ENCODE measurements at places on chromosomes 7 and 10.

- DNase-seq: no peak
Measured at GRCh38 chr7:92058040-92058439, 76.2 kb downstream of the CYP51A1 start.

GRCh38 chr10:116765648-116766081, 23.3 kb upstream of the HSPA12A start:
- DNase-seq: peak; percentile 41

DNA sequence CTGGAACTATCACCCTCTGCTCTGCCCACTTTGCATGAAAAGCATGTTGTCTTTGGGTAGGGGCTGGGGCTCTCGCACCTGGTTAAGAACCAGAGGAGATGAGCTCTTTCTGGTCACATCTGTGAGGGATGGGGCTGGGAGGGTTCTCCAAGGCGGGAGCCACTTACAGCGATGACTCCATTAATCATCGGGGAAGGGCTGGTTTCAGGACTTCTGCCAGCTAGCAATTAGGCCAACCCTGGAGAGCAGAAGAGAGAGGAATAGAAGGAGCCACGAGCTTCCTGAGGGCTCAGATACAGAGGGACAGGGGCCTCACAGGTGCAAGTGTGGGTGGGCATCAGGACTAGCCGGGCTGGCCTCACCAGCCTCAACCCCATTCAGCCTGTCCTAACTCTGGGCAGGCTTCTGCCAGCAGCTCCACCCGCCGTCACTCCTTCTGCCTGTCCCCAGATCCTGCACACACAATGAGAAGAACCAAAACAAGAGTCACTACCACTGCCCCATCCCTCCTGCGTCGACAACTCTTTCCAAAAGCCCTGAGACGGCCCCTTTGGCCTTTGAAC, 8.4 kb downstream of the AQP1 start:
- no peak for DNase-seq

GRCh38 chr7:139321071-139321745, 19.9 kb upstream of the FMC1 start:
- DNase-seq: peak; percentile 25

DNA sequence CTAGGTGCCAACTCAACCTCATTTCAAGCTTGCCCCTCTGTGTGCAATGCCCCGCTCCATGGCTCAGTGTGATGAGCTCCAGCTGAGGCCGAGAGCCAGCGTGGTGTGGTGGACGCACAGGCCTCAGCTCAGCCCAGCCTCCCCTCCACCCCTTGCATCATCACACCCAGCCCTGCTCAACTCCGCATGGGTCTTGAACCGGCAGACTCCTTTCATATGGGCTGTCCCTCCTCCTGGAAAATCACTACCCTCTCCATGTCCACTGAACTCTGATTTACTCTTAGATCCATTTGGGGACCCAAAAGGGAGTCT, 16.6 kb upstream of the SLC18A3 start:
- DNase-seq: no peak

GRCh38 chr10:32988604-32989003, 30.6 kb upstream of the ITGB1 start:
- no peak for DNase-seq

- no peak for DNase-seq
Measured at GRCh38 chr7:19128856-19129255, 11.4 kb upstream of the TWIST1 start.

GRCh38 chr10:95506056-95506737, 55.0 kb downstream of the SORBS1 start:
- DNase-seq: no peak

- DNase-seq: peak; percentile 1
Measured at GRCh38 chr10:118980870-118981269, 48.6 kb upstream of the NANOS1 start.

DNA sequence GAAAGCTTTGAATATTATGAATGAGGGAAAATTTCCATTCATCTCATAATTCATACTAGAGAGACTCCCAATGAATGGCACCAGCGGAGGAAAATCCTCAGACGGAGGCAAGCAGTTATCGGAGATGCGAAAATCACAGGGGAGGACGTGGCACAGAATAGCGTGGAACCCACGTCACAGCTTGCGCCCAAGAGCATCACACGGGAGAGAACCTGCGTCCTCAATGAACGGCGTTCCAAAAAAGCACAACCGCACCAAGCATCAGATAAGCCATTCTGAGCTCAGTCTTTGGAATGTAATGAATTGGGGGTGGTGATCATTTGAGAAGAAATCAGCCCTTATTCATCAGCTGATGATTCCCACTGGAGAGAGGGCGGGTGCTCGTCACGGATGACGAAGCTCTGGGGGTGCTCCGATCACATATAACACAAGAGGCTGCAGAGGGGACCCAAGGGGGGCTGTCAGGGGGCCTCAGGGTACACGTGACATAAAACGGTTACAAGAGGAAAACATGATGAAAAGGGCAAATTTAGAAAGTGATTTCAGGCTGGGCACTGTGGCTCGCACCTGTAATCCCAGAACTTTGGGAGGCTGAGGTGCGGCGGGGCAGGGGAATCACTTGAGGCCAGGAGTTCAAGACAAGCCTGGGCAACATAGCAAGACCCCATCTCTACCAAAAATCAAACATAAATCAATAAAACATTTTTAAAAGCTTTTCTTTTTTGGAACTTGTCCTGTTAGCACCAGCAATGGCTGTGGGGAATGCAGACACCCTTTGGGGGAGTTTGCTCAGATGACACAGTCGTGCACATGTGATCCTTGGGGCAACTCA, 33.8 kb upstream of the FIS1 start:
- no peak for DNase-seq

- no peak for DNase-seq
Measured at GRCh38 chr7:150989456-150989855, 1.4 kb upstream of the NOS3 start.

GRCh38 chr7:15558756-15559155, 3.1 kb downstream of the AGMO start:
- no peak for DNase-seq
